Naive thymus-derived CD4-positive, alpha-beta T cell (primary cell): ENCODE measurements at places on chromosomes 1 and 21.

DNA sequence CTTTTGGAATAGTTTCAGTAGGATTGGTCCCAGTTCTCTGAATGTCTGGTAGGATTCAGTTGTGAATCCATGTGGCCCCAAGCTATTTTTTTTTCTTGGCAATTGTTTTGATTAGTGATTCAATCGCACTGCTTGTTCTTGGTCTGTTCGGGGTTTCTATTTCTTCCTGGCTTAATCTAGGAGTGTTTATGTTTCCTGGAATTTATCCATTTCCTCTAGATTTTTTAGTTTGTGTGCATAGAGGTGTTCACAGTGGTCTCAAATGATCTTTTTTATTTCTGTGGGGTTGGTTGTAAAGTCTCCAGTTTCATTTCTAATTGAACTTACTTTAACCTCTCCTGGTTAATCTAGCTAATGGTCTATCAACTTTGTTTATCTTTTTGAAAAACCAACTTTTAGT is 117.6 kb downstream of the NME7 start:
- no peak overlapping the region for H3K27ac ChIP-seq
- no peaks in the 10 kb centered on the region for H3K36me3 ChIP-seq
- H3K4me1 ChIP-seq = no peaks in the 10 kb centered on the region
- DNase-seq = no peak

DNA sequence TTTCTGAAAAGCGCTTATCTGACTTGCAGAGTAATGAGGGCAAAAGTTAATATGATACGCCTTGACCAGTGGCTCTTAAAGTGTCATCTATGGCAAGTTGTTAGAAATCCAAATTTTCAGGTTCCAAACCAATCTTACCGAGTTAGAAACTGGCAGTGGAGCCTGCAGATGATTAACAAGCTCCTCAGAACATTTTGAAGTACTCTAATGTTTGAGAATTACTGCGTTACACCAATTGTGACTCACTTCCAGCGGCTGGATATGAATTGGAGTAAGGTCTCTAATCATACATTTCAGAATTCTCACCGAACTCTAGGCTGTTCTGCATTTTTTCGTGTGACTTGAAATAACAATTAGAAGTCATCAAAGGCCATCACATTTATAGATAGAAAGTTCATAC is 73.5 kb upstream of the TMPRSS15 start:
- no peak overlapping the region for H3K27ac ChIP-seq
- no peak for DNase-seq
- H3K4me1 ChIP-seq = no peaks in the 10 kb centered on the region
- H3K4me3 ChIP-seq = no peak overlapping the region
- H3K36me3 ChIP-seq = no peaks in the 10 kb centered on the region

DNA sequence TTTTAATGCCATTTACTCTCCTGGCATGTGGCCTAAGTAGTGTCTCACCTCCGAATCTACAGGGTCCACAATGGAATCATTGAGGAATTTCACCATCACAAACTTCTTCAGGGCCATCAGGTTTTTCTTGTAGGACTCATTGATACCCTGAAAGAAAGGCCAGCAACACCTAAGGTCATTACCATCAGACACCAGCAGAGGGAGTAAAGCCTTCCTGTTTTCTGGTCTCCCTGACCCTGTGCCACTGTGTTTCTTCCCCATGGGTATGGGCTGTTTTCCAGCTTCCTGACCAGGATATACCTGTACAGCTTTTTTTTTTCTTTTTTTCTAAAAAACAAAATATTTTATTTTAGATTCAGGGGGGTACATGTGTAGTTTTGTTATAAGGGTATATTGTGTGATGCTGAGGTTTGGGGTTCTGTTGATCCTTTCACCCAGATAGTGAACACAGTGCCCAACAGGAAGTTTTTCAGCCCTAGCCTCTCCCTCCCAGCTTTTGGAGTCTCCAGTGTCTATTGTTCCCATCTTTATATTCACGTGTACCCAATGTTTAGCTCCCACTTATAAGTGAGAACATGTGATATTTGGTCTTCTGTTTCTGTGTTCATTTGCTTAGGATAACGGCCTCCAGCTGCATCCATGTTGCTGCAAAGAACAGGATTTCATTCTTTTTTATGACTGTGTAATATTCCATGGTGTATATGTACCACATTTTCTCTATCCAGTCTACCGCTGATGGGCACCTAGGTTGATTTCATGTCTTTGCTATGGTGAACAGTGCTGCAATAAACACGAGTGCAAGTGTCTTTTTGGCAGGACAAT is 18.3 kb downstream of the PPT1 start:
- peaks cover 47% of the 10 kb centered on the region for H3K36me3 ChIP-seq
- no peaks in the 10 kb centered on the region for H3K27me3 ChIP-seq
- H3K4me1 ChIP-seq = no peaks in the 10 kb centered on the region

- H3K4me1 ChIP-seq = peaks cover 13% of the 10 kb centered on the region
- no peaks in the 10 kb centered on the region for H3K36me3 ChIP-seq
- no peak overlapping the region for H3K27ac ChIP-seq
- no peak overlapping the region for H3K4me3 ChIP-seq
Observed at GRCh38 chr1:210397252-210397651, 68.5 kb downstream of the HHAT start.

GRCh38 chr1:38527373-38527966 is 332.1 kb downstream of the RRAGC start:
- H3K36me3 ChIP-seq = no peaks in the 10 kb centered on the region
- no peak overlapping the region for H3K27ac ChIP-seq
- peaks cover 11% of the 10 kb centered on the region for H3K4me1 ChIP-seq
